ENCODE measurements at places on chromosomes 6 and 20.
A peak's percentile ranks its signal among the peaks of the same experiment; 100 is the strongest.

DNA sequence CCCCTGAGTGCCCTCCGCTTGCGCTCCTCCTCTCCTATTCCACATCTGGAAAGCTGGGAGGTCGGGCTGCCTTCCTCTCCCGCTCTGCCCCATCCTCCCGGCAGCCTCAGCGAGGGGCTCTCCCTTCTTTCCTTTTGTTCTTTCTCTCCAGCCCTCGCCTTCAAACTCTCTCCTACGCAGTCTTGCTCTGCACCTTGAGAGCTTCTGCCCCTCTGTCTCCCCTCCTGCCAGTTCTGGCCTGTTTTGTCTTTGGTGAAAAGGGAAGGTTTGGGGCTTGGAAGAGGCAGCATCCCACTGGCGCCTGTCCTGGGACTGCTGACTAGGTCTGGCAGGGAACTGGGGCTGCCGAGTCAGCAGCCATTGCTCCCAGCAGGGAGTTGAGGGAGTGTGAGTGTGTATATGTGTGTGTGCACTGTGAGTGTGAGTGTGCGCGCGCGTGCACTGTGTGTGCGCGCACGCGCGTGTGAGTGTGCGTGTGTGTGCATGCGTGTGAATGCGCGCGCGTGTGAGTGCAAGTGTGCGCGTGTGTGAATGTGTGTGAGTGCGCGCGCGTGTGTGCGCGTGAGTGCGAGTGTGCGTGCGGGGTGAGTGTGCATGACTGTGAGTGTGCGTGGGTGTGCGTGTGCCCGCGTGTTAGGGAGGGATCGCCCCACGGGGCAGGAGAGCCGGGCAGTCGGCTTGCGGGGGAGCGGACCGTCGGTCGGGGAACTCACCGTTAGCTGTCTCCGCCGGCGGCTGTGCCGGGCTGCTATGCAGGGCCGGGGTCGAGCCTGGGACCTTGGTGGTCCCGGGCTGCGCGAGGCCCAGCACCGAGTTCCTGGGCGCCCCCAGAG, 523 bp downstream of the CPXM1 start:
- DNase-seq = no peak

DNA sequence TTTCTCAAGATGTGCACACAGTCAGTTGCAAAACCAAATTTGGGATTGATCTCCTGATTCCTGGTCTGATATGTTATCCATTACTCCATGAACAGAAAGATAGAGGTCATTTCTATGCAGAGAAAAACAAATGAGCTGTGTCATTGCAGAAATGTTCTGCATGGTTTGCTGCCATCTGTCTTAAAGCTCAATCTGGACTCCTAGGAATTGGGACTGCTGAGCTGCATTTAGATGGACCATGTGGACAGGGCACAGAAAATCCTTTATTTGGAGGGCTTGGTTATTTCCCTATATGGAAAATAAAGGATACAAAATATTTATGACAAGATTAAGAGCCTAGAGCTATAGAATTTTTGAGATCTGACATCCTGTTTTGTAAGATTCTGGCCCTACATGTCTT, 91.3 kb downstream of the ADGRB3 start:
- no peak for DNase-seq

DNA sequence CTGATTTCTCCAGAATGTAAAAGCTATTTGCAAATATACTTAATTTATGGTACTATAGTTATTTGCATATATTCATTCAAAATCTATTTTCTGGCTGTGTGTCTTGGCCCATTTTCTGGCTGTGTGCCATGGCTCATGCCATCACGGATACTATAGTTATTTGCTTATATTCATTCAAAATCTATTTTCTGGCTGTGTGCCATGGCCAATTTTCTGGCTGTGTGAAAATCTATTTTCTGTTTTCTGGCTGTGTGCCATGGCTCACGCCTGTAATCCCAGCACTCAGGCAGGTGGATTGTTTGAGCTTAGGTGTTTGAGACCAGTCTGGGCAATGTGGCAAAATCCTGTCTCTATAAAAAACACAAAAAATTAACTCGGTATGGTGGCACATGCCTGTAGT, 28.9 kb upstream of the RIPK1 start:
- no peak for DNase-seq

DNA sequence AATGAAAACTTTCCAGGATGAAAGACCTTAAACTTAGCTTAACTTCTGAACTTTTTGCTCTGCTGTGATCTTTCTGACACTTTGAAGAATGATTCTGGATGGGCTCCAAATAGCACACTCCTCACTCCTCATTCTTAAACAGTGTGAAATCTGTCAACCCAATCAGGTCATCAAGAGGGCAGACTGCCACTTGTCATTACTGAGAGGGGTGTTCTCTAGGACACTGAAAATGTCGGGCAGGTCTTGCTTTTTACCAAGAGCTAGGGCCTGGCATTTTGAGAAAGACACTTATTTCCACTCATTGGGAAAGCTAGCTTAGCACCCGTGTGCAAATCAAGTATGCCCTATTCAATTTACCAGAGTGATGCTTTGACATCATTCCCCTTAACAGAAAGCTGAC, 122.2 kb downstream of the MTFR2 start:
- no peak for DNase-seq

DNA sequence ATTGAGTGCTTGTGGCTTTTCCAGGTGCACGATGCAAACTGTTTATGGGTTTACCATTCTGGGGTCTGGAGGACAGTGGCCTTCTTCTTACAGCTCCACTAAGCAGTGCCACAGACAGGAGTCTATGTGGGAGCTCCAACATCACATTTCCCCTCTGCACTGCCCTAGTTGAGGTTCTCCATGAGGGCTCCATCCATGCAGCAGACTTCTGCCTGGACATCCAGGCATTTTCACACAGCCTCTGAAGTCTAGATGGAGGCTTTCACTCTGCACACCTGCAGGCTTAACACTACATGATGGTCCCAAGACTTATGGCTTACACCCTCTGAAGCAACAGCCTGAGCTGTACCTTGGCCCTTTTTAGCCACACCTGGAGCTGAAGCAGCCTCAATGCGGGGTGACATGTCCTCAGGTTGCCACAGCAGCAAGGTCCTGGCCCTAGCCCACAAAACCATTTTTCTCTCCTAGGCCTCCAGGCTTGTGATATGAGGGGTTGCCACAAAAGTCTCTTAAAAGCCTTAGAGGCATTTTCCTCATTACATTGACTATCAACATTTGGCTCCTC, 552.2 kb downstream of the TFAP2A start:
- DNase-seq = no peak

DNA sequence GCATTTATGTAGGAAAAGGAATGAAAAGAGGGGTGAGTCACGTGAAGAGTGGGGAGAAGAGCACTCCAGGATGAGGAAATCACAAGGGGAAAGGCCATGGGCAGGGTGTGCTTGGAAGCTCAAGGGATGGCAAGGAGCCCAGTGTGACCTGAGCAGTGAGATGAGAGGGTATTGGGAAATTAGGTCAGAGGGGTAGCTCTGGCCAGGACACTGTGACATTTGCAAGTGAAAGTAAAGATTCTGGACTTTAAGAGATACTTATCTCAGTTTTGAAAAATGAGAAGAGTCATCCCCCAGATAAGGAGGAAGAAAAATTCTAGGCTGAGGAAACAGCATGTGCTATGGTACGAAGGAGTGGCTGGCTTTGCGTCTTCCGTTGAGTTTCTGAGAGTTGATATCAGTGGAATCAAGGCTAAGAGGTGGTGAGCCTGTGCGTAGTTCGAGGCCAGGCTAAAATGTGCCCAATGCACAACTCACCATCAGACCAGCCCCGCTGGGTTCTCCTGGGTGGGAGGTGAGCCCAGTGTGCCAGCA, 79.9 kb downstream of the GCLC start:
- no peak for DNase-seq

DNA sequence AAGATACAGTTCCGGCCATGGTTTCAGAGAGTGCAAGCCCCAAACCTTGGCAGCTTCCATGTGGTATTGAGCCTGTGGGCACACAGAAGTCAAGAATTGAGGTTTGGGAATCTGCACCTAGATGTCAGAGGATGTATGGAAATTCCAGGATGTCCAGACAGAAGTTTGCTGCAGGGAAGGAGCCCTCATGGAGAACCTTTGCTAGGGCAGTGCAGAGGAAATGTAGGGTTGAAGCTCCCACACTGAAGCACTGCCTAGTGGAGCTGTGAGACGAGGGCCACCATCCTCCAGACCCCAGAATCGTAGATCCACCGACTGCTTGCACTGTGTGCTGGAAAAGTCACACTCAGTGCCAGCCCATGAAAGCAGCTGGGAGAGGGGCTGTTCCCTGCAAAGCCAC, 267.5 kb downstream of the OGFRL1 start:
- no peak for DNase-seq

- no peak for DNase-seq
These were observed 23.7 kb upstream of the MRGBP start for GRCh38 chr20:62772619-62772989.

GRCh38 chr6:145602726-145603326, 132.5 kb downstream of the EPM2A start:
- DNase-seq = no peak

DNA sequence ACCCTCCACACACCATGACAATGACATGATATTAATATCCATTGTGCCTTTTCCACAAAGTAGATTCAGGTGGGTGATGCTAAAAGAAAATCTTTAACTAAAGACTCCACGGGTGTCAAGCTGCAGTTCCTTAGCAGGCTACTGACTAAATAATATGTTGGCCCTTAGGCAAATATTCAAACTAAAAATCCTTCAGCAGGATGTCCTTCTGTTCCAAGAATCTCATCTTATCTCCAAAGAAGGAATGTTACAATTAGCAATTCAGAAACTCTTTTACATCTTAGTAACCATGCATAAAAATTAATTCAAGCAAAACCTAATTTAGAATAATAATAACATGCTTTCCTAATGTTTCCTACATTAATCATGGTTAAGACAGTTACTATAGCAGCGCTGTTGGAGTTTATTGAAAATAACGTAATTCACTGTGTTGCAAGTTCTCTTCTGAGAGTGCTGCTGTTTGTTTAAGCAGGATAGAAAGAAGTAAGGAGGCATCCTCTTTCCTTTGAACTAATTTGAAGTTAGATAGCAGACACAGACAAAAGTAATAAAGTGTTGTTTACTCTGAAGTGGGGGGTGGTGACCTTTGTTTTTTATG, 414.8 kb upstream of the CDH4 start:
- peak; percentile 11 for DNase-seq

- no peak for DNase-seq
These were observed 28.7 kb downstream of the RNF144B start for GRCh38 chr6:18415671-18416340.

DNA sequence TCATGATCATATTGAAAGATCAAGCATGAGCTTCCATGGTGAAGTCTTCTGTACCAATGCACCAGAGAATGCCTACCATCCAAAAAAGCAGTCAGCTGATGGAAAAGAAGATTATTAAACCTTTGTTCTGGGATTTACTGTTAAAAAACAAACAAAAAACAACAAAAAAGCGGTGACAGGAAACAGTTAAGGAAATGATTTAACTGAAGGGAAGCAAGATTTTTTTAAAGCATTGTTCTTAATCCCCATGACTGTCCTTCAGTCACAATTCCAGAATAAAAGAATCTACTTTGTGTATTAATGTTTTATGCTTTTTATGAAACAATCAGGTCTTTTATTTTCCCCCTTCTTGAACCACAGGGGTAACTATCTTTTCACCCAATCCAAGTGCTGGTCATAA, 23.9 kb downstream of the FAM162B start:
- DNase-seq = no peak

GRCh38 chr6:63804381-63804956, 168.9 kb downstream of the PHF3 start:
- no peak for DNase-seq

DNA sequence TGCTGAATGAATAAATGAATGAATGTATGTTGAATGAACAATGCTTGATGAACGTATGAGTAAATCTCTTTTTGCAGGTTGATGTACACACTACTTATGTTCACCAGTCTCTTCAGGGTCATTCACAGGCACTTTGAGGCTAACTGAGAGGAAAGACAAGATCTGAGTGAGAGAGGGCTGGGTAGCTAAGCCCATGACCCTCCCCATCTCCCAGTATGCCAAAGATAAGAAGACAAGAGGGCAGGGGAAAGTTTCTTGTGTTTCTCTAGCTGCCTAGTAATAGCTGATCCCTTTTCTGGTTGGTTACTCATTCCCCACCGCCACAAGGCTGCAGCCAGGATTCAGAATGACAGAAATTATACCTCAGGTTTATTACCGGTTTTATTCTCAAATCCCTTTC, 90.7 kb downstream of the CEP57L1 start:
- DNase-seq = no peak

DNA sequence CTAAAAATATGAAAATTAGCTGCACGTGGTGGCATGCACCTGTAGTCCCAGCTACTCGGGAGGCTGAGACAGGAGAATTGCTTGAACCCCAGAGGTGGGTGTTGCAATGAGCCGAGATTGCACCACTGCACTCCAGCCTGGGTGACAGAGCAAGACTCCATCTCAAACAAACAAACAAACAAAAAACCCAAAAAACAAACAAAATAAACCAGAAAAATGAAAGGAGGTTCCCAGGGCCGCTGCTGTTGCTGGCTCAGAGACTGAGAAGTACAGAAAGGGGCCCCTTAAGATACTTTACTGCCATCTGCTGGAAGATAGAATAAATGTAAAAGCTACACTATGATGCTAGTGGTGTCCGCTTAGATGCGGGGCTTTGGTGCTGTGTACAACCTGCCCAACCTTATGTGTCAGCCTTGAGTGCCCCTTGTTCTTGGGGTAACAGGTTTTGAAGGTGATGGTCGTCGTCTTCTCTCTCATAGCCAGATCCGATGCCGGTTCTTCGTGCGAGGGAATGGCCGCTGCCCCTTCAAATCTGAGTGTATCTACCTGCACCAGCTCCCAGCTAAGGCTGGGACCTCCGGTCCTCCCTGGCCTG, 2.8 kb upstream of the FANCE start:
- DNase-seq = peak; percentile 43

GRCh38 chr6:156395276-156395675, 381.9 kb upstream of the ARID1B start:
- no peak for DNase-seq

GRCh38 chr6:135084001-135084915, 29.6 kb upstream of the HBS1L start:
- DNase-seq = no peak

DNA sequence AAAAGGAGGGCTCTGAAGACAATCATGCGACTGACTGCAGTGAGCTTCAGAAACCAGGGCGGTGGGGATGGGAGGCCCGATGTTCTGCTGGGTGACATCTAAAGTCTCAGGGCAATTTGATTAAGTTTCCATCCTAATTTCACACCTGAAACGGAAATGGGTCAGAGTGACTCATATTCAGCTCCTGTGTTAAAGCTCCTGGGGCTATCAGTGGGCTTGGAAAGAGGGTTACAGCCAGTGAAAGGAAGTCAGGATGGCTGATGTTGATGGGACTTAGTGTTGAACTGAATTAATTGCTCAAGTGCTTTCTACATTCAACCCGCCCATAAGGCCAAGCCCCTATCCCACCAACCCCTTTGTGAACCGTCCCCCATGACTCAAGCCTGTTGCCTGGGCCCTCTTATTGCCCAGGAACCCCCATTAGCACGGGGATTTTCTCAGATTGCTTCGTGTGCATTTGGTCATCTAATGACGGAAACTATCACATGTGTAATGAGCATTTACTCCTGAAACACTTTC, 47.1 kb upstream of the TBC1D7 start:
- DNase-seq = no peak

DNA sequence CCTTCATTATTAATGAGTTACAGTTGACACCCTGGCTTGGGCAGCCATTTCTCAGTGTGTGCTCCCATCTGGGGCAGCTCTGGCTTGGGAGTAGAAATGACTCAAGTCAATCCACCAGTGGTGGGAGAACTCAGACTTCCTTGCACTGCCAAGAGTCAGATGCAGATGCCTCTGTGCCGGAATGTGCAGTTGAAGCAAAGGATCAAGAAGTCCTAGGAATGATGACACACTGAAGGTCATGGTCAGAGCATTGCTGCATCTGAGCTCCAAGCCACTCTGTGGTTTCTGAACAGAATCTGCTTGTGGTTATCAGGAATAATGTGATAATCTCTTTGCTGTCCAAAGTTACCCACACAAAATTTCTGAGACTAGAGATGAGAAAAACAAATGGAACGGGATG, 19.5 kb upstream of the PAX1 start:
- no peak for DNase-seq
